Stimulated activated CD8-positive, alpha-beta memory T cell treated with anti-CD3 and anti-CD28 coated beads, Interleukin-7, amount 100 ng/mL, for 4 hours (primary cell): ENCODE measurements at places on chromosomes 4 and X.

DNA sequence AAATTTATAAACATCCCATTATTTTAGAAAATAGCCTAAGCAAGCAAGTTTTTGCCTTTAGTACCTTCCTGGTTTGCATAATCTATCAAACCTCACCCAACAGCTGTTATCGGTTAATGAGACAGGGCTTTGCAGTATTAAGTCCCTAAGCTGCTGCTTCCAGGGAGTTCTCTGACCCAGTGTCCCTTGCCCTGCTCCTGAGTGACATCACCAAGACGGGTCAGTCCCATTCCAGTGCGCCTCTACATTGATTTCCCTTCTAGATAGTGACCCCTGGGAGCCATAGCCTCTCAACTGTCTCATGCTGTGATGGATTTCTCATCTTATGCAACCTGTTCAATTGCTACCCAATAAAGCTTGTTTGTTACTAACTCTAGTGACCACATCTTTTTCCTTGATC, 410.4 kb downstream of the SPOCK3 start:
- DNase-seq: no peak

DNA sequence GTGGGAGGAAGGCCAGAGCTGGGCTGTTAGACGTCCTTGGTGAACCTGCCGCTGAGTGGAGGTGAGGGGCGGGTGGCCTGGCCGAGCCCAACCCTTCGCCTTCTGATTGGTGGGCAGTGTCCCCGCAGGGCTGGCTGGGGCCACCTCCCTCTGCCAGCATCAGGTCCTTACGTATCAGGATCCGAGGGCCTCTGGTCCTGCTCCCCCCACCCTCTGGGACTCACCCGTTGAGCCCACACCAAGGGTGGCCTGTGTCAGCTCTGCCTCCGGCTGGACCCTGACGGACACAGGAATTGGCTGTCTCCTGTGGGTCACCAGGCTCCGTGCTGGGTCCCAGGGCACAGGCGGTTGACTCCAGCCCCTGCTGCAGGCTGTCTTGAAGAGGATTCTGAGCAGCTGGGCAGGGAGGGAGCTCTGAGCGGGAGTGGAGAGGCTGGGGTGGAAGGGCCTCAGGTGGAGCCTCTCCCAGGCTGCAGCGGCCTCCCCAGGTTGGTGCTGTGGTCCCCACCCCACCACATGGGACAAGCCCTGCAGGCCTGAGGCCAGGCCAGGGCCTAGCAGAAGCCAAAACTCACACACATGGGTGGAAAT, 58.4 kb upstream of the NKX1-1 start:
- DNase-seq: no peak

- no peak for DNase-seq
These were observed 35.9 kb downstream of the WDR1 start for GRCh38 chr4:10080589-10081217.

- no peak for DNase-seq
These were observed 232.7 kb downstream of the MGST2 start for GRCh38 chr4:139898293-139898692.

GRCh38 chr4:119506806-119507205, 121.8 kb downstream of the PDE5A start:
- DNase-seq: no peak

GRCh38 chrX:18793601-18794089, 86.2 kb downstream of the PPEF1 start:
- DNase-seq: no peak

GRCh38 chr4:100504086-100504874, 13.5 kb downstream of the EMCN start:
- DNase-seq: no peak

- DNase-seq: no peak
These were observed 4.8 kb downstream of the ADAMTS3 start for GRCh38 chr4:72564184-72564583.

- DNase-seq: no peak
These were observed 204.1 kb upstream of the NEIL3 start for GRCh38 chr4:177105536-177105935.

DNA sequence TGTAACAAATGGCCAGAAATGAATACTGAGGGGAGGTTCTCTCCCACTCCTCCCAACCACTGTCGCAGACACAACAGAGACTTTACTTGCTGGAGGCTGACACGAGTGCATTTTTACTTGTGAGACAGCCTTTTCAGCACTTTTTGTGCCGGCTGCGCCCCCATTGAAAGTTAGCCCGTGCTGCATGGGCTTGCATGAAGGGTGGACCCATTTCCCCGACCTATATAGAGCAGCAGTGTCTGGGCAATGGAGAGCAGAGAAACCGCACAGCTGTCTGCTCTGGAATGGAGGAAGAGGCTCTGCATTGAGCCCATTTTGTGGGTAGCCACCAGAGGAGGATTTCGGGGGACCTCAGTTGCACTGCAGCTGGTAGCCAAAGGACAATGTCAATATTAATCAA, 208.8 kb downstream of the UGT8 start:
- DNase-seq: no peak

DNA sequence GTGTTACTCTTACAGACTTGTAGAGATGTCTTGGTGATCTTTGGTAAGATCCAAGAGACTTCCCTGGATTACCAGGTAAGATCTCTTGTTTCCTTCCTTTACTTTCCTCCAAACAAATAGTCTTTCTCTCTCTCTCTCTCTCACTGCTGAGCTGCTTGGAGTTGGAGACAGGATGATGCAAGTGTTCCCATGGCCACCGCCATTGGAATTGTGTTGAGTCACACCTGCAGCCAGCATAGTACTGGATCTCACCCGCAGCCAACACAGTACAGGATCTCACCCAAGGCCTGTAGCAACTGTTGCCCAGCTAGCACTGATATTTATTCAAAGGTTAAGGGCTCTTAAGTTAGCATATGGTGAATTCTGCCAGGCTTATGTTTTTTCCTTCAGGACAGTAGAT, 1080.9 kb downstream of the FAT4 start:
- no peak for DNase-seq

DNA sequence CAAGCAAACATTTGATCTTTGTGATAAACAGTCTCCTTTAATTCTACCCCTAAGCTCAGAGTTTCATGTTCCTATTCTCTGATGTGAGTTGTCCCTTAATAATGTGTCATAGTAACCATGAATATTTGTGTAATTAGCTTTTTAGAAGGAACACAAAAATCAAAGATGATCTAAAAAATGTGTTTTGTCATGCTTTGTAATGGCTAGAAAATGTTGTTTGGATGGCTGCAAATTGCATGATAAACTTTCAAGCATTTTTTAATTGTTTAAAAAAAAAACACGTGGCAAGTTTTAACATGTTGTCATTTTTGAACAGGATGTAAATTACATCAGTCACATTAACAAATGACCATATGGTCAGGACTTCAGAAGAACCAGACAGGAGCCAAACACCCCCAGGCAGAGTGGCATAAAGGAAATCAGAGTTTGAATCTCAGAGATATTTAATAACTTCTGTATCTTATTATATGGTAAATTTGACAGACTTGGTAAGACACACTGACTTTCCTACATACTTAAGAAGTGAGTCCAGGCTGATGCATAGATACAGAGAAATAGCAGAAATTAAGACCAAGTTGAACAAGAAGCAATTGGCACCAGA, 223.9 kb upstream of the VEGFC start:
- no peak for DNase-seq

- DNase-seq: no peak
These were observed 68.3 kb upstream of the PRPS1 start for GRCh38 chrX:107560041-107560440.

DNA sequence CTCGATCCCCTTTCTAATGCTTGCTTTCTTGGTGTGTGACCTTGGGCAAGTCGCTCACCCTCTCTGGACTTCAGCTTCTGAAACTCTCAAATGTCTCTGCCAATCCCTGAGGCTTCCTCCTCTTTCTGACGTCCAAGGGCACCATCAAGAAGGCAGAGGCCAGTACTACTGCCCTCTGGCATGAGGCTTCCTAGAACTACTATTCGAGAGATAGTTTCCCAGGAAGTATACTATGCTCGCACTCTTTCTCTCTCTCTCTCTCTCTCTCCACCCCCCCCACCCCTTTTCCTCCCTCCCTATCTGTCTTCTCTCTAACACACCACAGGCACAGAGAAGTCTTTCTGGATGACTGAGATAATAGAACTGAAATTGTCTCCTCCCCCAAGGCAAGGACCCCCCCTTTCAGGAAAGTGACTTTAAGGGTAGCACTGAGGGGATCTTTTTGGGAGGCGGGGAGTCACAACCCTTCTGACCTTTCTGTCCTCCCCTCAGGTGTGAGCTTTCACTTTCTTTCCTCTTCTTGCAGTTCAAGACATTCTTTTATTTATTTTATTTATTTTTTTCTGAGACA, 20.0 kb upstream of the BCOR start:
- DNase-seq: no peak

DNA sequence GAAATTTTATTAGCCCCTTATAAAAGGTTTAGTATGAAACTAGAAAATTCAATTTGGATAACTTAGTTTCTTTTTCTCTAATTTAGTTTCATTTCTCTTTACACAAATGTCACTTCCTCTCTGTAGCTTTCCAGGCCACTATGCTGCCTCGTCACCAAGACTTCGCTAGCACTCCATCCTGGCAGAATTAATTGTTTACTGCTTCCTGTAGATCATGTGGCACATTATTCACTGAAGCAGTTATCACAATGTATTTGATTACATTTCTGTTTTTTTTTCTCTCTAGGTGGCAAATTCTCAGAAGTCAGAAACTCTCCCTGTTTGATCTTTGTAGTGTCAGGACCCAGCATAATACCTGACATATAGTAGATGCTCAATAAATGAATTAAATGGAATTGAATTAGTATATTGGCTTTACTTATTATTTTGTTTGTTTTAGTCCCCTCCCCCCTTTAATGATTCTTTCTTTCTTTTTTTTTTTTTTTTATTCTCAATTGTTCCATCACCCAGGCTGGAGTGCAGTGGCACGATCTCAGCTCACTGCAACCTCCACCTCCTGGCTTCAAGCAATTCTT, 9.3 kb upstream of the SAT1 start:
- peak; percentile 55 for DNase-seq

DNA sequence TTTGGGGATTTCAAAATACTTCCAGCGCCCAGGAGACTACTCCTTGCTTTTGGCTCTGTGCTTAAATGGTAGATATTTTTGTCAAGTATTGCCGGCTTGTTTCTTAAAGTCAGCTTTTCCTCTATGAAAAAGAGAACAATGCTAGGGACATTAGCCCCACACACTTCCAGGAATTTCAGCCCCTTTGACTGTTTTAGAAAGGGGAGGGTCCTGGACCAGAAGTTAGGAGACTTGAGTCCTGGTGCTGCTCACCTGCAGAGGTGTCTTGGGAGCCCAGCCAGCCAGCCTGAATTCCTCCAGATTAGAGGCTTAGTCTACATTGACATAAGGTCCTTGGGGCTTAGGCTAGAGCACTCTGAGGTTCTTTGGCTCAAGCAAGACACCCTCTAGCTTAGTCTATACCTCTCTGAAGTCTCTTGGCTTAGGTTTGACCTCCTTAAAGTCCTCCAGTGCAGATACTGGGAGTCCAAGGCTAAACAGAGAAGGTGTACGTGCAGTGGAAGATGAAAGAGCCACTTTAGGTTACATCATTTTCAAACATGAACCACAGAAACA, 1.6 kb upstream of the SETD7 start:
- DNase-seq: no peak

GRCh38 chr4:100913685-100914084, 395.9 kb upstream of the EMCN start:
- DNase-seq: no peak

DNA sequence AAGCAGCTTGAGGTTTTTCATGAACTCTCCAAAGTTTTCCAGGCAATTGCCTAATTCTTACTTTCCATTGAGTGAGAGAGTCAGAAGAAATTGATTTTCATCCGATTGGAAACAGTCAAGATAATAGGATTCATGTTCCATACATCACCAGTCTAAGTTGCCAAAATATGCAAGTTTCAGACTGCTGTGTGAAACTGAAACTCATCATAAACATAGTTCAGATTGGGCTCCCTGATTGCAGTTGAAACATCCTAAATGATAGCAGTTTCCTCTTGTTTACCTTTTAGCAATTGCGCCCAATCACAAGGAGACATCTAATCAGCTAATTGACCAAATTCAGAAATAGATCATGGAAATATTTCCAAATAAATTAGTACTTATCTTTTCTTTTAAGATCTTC, 56.8 kb downstream of the SPANXN4 start:
- no peak for DNase-seq

GRCh38 chrX:55713631-55714030, 3.9 kb upstream of the RRAGB start:
- no peak for DNase-seq

GRCh38 chrX:40063555-40063954, 34.2 kb downstream of the BCOR start:
- DNase-seq: no peak

GRCh38 chr4:173001571-173001970, 167.0 kb upstream of the GALNT7 start:
- DNase-seq: no peak

GRCh38 chr4:100833906-100834305, 316.1 kb upstream of the EMCN start:
- DNase-seq: no peak

- no peak for DNase-seq
These were observed 199.4 kb upstream of the GPRIN3 start for GRCh38 chr4:89506866-89507491.

- DNase-seq: no peak
These were observed 300.7 kb upstream of the CXXC4 start for GRCh38 chr4:104795264-104795939.

DNA sequence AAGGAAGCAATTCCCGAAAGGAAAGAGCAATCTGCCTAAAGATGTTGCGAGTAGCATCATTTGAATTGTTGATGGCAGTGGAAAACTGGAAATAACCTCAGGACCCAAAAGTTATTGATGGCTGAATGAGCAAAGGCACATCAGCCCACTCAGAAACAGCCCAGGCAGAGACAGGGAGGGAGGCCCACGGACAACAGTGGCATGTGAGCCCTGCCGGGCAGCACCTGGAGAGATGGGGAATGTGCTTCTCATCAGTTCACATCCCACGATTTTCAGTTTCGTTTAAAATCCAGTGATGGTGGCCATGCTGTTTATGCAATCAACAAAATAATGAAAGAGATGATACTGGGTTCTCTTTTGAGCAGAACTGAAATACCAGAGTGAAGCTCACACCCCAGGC, 80.0 kb downstream of the JAKMIP1 start:
- DNase-seq: no peak

GRCh38 chrX:39253551-39253950, 452.3 kb downstream of the MID1IP1 start:
- no peak for DNase-seq

DNA sequence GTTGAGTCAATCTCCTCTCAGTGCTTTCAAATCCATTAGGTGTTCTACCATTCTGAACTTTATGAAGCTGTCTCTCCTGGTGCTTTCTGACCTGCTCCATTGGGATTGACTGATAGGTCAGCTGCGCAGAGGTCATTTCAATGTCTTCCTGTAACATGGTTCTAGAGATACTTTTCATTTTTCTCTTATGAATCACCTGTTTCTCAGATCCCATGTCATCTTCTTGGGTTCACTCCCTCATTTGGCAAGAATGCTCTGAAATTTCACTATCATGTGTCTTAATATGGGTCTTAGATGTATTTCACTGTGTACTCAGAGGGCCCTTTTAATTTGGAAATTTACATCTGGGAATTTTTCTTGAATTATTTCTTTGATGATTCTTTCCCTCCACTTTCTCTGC, 13.8 kb upstream of the PGM2 start:
- no peak for DNase-seq

GRCh38 chr4:22435652-22436051, 80.2 kb downstream of the ADGRA3 start:
- no peak for DNase-seq
